SK-N-SH (cell line): ENCODE measurements at places on chromosomes 1 and 21.

DNA sequence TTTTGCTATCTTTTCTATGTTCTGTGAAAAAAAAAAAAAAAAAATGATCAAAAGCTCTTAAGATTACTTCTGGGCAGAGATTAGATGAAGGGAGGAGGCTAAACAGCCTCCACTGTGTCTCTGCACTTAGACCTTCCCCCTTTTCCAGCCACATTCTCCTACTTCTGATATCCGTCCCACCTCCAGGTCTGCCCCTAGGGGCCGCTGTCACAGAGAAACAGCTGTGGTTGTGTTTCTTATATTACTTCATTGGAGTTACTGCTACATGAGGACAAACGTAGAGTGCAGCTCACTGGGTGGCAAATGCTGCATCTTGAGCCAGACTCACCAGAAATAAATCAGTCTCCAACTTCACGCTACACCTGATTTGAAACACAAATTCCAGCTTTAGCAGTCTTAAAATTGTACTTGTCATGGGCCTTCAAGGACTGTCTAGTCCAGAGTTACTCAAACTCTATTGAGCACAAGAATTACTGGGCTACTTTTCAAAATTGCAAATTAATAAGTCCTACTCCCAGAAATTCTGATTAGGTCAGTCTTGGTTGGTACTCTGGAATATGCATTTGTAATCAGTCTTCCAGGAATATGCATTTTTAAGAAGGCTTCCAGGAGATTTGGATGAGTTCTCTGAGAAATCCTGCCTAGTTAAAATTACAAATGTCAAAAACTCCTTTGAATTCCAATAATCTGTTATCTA lies 125.2 kb upstream of the PTBP2 start:
- DNase-seq = peak; percentile 37

- no peak for DNase-seq
Measured at GRCh38 chr1:33435096-33435820, 4.4 kb upstream of the PHC2 start.

DNA sequence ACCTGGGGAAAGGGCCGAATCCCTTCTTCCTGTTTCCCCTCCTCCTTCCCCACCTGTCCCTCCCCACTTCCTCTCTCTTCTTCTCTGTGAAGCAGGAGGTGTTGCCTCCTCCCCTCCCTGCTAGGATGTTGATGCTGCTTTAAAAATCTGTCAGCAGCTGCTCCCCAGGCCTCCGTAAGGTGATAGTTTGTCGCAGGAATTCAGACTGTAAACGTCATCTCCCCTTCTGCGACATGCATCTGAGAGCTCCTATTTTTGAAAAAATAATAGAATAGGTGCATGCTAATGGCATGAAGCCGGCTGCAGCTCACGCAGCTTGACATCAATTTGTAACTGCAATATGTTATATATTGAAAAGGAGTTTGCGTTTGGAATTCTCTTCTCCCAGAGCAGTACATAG lies 70.1 kb downstream of the KAZN start:
- no peak for DNase-seq

DNA sequence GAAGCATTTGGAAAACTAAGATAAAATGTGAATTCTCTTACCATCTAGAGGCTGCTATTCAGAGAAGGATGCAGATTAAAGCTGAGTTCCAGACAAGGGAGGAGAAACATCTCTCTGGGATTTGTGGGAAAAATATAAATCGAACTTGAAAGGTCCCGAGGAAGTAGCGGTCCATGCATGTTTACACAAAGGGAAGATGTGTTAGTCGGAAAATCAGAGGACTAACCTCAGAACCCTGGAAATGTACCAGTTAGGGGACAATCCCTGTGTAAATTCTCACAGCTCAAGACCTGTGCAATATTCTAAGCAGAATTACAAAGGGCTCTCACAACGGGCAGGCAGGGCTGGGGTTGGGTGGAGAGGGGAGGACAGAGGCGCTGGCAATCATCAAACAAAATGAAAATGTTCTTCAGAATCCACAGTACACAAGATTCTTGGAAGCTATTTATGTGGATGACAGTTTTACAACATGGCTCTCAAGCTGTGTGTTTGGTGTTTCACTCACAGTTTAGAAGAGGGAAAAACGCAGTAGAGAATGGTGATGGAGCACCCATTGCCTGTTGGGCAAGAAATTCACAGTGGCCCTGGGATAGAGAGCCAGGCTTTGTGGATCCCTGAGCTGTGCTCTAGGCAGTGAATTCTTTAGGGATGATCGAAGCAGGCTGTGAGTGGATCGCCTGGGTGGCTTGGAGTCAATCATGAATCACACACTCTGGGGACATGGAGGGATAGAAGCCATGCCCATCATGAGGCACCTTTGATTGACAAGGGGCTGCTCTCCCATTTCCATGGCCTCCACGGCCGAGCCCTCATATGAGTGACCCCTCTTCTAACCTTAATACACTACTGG lies 47.6 kb downstream of the KCNJ6 start:
- no peak for DNase-seq

- DNase-seq = no peak
Measured at GRCh38 chr21:34097442-34097841, 24.1 kb downstream of the MRPS6 start.

DNA sequence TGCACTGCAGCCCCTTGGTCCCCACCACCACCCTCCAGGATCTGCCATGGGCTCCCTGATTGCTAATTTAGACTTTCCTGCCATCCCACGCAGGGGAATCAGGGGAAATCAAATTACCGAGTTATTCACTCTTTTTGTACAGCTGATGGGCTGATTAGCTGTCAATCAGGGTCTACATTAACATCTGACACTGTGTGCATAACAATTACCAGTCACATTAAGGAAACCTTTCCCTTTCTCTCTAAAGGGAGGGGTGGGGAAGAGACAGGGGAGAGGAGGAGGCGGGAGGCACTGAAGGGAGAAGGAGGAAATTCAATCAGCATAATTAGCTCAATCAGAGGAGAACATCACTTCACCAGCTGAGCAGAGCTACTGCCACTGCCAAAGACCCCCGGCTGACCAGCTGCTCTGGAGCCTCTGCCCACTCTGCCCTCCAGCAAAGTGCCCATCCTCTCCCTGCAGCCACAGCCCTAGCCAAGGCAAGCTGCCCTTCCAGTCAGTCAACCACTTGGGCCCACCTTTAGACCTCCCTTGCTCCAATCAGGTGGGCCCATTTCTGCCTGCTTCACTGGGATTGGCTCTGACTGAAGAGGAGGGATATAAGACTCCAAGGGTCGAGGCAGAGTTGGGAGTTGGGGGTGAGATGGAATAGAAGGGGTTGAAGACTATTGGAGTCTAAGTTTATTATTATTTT lies 199.3 kb upstream of the ZC3H12A start:
- peak; percentile 69 for DNase-seq
